ENCODE measurements at places on chromosomes 1 and 21.

DNA sequence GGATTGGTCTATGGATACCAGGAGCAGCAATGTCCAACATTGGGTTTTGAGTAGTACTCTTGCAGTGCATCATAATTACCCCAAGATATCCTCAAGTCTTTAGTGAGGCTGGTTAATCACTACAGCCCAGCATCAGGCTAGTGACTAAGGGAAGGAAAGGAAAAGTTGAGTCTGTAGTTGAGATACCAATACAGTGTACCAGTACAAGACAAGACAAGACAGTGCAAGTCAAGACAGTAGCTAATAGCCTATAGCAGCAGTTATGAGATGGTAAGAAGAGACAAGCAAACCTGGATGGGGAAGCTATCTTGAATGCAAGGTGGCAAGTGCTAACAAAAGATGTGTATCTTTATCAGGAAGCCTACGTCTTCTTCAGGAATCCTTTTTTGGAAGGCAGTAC is 13.3 kb upstream of the GNG12 start:
- DNase-seq = no peak

DNA sequence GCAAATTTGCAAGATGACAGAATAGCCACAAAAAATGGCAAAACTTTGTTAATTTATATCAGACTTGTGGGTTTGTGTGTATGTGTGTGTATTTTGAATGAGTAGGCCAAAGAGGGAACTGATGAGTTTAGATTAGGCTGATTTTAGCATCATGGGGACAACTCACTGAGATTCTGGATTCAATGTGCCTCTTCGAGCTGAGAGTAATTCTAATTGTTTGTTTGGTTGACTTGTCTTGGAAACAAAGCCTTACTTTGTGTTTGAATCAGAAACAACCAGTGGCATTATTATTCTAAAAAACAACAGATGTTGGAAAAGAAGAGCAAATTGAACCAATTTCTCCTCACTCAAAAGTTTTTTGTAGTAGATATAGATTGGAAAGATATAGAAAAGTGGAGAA is 40.5 kb upstream of the C21orf91 start:
- DNase-seq = no peak

GRCh38 chr1:157347506-157347905 is 204.8 kb downstream of the FCRL5 start:
- DNase-seq = no peak

DNA sequence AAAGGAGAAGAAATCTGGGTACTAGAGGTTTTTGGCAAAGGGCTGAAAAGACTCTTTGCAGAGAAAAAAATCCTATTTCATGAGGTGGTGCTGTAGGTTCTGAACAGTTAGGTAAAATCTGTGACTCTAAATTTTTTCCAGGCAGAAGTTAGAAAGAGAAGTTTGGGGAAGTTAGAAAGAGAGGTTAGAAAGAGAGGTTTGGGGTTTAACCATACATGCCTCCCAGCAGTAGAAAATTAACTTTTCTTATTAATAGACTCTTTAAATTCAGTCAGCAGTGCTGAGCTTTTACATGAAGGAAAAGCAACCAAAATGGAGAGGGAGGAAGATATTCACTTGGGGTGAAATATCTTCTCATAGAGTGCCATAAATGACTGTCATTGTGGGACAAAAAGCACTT is 12.2 kb downstream of the AMY1C start:
- no peak for DNase-seq

DNA sequence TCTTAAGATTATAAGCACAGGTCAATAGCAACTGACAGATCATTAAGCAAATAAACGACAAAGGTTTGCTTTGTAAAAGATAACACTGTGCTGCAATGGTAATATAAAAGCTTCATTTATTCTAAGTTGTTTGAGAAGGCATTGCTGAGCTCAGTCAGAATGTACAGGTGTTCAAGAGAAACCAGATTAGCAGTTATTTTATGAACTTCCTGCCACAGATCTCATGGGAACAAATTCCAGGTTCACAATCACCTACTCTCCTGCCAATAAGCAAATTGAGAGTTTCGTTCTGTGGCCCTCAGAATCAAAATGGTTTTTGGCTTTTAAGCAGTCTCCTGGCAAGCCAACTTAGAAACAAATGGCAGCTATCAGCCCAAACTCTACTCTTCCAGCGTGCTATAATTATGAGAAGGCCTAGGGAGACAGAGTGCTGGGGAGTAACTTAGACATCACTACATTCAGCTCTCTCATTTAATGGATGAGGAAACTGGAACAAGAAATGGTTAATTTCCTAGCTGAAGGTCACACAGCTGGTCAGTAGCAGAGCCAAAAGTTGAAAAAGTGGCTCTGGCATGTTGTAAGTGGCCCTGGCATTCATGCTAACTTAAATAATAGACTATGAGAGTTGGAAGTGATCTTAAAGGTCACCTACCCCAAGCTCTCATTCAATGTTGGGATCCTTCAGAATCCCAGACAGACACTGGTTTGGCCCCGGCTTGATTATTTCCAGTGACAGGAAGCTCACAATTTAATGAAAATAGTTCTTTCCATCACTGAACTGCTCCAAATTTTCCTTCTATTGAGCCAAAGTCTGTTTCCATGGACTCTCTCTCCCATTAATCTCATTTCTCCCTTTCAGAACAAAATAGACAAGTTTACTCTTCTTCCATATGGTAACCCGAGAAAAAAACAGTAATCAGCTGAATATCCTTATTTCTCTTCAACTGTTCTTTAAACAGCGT is 82.6 kb upstream of the EDEM3 start:
- no peak for DNase-seq

GRCh38 chr1:170863621-170864020 is 71.7 kb upstream of the MROH9 start:
- no peak for DNase-seq

GRCh38 chr1:53948291-53948690 is 2.1 kb downstream of the LRRC42 start:
- DNase-seq = no peak

DNA sequence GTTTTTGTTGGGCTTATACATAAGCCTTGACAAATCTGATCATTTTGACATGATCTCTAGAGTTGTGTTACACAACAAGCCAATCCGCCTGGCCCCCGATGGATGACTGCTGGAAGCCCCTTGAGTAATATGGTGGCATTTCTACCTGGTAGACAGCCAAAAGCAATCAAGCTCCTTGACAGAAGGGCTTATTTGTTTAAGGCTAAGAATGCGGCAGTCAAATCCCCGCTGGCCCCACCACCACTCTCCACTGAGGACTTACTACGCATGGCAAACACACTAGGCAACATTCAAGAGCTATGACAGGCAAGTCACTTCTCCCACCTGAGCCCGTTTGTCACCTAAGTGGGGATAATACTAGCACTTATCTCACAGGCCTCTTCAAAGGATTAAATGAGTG is 33.4 kb upstream of the C1orf198 start:
- peak; percentile 16 for DNase-seq
